Brain pericyte (primary cell): ENCODE measurements at places on chromosomes 5 and 9.

DNA sequence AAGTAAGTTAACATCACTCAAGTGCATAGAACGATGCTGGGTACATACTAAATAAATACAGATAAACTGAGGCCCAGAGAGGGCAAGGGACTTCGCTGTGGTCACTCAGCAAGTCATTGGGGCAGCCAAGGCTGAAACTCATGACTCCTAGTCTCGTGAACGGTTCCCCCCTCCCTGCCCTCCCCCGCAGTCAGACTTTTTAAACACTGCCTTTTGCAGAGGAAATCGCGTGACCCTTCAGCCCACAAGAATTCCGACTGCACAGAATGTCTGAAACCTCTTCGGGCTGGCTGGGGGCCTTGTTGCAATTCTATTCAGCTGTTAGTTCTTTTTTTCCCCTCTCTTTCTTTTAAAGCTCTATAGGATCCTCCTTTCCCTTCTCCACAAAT, 28.1 kb downstream of the NEK6 start:
- peak; percentile 77 for DNase-seq

DNA sequence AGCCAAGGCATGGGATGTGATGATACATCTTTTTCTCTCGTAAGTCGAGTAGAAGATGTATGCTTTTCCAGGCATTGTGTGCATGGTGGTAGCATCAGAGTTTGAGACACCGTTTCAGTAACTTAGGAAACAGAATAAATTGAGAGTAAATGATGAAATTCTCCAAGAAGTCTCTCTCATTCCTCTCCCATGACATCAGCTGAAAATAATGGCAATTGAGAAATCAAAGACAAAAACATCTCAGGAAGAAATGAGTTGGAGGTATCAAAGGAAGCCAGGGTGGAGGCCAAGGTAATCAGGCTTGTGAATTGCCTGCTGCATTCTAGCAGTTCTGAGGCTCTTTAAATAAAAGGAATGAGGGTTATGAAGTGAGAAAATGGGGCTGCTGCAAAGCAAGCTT, 53.9 kb downstream of the SGCD start:
- DNase-seq, result no peak

GRCh38 chr5:161396171-161396570, 150.4 kb downstream of the GABRB2 start:
- no peak for DNase-seq

DNA sequence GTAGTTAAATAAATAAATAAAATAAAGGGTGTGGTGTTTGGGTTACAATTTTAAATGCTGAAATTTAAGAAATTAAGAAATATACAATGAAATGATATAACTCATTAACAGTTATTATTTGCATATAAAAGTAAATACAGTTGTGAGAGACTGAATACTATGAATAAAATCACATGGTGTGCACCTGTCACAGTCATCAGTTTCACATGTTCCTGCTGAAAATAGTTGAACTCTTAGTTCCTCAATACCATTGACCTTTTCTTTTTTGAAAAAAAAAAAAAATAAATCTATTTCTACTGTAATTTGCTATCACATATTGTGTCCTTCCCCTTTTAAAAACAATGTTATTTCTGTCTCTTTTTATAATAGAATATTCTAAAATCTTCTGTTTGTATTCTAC, 130.9 kb upstream of the CHD1 start:
- no peak for DNase-seq

DNA sequence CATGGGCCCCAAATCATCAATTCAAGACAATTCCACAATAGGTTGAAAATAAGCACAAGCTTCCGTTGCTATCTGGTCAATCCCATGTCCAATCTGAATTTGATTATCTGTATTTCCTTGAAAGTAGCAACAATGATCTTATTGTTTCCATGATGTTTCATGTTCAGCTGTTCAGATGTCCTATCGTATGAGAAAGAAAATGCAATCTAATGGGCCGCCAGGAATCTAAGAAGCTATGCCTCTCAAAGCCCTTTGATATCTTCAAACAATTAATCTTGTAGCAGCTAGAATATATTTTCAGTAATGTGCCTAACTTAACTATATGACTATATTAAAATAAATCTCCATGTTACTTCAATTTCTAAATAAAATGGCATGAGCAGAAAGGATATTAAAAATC, 32.1 kb upstream of the ALDOB start:
- DNase-seq, result no peak
